ENCODE measurements at places on chromosomes 6 and 20. TPM values are rescaled to one million over a fixed set of nuclear protein-coding genes. Genes with fewer than 3 reads are reported as not detected.

C6orf62 gene
- 61.9 TPM for total RNA-seq

SLC13A3 gene
- total RNA-seq, result 19.7 TPM

FAM209B gene
- total RNA-seq, result 0.36 TPM

POFUT1 gene
- total RNA-seq, result 43.7 TPM

CHRNA4 gene
- 0.11 TPM for total RNA-seq

CNPY3 gene
- total RNA-seq, result 64.4 TPM

LTA gene
- total RNA-seq, result not detected
